ENCODE measurements at places on chromosomes 7 and 10.
A peak's percentile ranks its signal among the peaks of the same experiment; 100 is the strongest.

GRCh38 chr7:11507929-11508328 lies 324.1 kb downstream of the THSD7A start:
- no peak for DNase-seq

DNA sequence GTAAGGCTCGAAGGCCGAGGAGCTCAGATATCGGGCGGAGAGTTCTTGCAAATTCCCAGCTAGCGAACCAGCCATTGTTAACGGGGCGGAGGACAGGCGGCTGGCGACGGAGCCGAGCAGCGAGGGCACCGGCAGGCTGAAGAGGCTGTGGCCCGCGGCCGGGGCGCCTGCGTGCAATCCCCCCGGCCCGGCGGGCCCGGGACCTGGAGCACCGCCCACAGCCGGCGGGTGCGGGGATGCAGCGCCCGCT lies 4.1 kb downstream of the VAX1 start:
- no peak for DNase-seq

- no peak for DNase-seq
Measured at GRCh38 chr7:2814946-2815874, 28.9 kb downstream of the GNA12 start.

DNA sequence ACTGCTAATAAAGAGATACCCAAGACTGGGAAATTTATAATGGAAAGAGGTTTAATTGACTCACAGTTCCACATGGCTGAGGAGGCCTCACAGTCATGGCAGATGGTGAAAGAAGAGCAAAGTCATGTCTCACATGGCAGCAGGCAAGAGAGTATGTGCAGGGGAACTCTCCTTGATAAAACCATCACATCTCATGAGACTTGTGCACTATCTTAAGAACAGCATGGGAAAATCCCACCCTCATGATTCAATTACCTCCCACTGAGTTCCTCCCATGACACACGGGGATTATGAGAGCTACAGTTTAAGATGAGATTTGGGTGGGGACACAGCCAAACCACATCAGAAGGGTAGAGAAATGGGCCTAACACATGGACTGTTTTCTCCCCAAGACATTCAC lies 156.3 kb downstream of the CCDC71L start:
- no peak for DNase-seq

DNA sequence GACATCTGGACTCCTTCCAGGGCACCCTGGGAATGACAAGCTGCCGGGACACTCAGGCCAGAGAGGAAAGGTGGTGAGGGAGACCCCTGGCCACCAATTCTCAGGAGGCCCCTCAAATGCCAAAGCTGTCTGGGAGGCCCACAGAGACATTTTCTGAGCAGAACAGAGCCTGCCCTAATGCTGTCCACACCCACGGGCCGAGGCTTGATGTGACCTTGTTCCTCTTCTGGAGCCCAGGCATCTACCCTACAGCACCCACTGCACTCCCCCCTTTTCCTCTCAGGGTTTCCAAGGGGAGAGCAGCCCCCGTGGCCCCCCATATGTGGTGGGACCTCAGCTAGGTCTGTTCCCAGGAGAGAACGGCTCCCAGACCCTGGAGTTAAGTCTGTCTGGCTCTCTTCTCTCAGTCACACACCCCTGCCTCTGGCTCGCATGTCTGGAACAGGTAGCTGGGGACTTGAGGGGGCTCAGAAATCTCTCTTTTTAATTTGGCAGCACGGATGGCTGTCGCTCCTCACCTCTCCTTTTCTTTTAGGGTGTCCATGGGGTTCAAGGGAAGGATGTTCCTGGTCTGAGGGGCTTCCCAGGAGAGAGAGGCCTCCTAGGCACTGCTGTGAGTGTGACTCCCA lies 16.8 kb upstream of the VOPP1 start:
- no peak for DNase-seq

DNA sequence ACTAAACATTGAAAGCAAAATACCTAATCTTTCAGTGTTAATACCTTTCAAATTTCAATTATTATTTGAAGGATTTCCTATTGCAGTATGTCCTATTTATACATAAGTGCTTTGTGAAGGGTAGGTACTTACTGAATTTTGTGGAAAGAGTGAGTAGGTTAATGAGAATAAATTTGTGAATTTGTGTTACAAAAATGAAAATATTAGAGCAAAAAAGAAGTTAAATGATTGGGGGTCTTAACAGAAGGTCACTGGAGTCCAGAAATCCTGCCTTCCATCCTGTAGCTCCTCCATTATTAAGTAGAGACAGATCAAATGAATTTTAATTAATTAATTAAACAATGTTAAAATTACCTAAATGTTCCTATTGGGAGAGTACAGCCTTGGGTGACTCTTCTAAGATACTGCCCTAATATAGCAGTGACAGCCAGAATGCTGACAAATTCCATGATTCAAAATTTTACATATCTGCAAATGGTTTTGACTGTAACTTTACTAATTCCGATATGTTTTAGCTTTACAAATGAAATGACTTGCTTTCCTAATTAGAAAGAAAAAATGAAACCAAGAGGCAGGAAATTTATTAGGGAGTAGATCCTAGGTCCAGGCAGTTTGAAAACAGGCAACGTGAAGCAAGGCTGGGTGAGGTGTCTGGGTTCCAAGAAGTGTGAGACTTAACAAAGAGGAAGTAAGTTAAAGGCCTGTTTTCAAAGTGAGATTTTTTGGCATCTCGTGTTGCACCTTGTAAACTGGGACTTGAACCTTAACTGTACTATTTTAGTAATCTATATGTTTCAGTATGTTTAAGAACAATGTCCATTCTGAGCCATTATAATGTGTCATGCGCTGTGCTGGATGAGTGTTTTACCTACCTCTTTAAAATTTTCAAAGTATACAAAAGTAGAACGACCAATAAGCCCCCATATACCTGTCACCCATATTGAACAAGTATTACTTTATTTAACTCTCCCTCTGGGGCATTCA lies 1.5 kb downstream of the PIK3CG start:
- DNase-seq, result no peak

DNA sequence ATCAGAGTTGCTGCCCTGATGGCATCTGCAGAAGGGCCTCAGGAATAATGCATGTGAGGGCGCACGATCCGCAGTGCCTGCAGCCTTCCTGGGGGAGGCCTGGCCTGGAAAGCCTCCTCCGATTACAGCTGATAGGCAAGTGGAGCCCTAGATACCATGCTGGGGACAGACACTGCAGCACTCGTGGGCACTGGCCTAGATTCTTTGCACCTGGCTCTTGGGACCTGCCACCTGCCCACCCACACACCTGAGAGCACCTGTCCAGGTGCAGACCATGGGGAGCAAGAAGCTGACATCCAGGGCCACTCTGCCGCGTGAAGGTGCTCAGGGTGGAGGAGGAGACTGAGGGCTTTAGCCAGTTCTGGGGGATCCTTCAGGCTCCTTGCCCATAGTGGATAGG lies 14.8 kb downstream of the YKT6 start:
- DNase-seq, result no peak

DNA sequence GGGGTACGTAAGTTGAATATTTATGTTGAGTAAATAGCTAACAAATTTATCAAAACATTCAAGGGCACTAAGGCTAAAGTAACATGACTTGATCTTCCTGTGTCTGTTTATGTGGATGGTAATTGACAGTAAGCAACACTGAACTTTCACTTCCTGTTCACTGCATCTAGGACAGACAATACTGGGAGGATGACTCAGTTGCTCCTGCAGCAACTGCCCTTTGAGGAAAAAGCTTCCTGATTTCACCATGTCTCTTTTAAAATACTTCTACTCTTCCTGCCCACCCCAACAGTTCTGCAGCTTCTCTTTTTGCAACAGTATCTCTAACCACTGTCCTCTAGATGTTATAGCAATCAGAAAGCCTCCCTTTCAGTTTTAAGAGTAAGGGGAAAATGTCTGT lies 76.6 kb upstream of the HGF start:
- no peak for DNase-seq

- DNase-seq, result no peak
Measured at GRCh38 chr10:113961182-113962031, 82.3 kb upstream of the ADRB1 start.

- DNase-seq, result no peak
Measured at GRCh38 chr7:150307129-150307528, 16.0 kb upstream of the LRRC61 start.

DNA sequence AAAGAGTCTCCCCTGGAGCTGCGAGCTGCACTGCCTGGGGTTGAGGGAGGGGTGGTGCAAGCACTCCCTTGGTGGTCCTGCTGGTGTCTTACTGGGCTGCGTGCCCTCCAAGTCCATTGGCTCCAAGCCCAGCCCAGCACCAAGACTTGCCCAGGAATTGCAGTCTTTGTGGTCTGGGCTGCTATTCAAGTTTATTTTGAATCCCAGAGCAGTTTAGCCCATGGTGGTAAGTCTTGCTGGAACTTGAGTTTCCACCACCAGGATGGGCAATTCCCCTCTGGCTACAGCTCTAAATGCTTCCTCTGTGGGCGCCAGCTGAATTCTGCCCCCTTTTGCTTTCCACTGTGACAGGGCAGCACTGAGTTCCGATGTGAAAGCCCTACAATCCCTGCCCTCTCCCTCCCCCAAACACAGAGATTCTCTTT lies 25.1 kb downstream of the GALNT11 start:
- DNase-seq, result peak; percentile 32

DNA sequence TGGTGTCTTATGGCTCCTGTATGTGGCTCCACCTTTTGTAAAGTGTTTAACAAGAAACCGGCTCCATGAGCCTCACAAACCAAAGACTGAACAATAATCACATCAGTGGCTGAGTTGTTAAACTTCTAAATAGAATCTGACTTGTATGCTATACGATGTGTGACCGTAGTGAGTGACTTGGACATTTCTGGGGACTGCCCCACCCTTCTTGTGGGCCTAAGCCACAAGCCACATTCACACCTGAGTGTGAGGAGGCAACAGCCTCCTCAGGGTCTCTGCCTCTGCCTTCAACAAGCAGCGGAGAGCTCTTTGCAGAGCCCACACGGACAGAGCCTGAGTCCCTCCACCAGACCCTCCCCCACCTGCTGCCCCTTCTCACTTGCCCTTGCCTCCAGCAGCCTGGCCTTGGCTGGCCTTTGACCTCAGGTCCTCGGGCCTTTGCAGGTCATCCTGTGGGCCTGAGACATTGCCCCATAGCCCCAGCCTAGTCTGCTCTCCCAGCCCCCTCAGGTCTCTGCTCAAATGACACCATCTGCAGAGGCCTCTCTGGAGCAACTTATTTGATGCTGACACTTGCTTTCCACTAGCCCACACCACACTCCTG lies 156.8 kb upstream of the TNS3 start:
- no peak for DNase-seq

- DNase-seq, result peak; percentile 54
Measured at GRCh38 chr7:55129541-55130394, 111.0 kb downstream of the EGFR start.

DNA sequence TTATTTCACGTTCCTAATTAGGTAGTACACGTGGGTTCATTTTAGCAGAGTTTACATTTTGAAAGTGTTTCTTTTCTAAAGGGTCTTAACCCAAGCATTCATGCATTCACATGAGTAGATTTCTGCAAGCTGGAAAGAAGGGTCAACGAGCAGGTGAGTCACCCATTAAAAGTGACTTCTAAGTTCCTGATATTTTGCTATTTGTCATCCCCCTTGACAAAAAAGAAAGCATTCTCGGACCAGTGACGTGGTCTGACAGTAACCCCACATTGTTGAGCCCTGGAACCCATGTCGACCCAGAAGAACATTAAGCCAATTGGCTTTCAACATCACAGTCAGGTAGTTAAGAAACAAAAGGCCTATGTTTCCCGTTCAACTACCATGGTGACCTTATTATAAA lies 49.6 kb downstream of the ABCB5 start:
- DNase-seq, result no peak

GRCh38 chr7:2190531-2190930 lies 42.2 kb downstream of the MAD1L1 start:
- DNase-seq, result no peak

All from right hindlimb (tissue), 1 donor.